ENCODE measurements at places on chromosomes 1 and 21.

- peak overlapping the region; percentile 60 for H3K4me3 ChIP-seq
- no peaks in the 10 kb centered on the region for H3K27me3 ChIP-seq
- peaks cover 11% of the 10 kb centered on the region for H3K4me1 ChIP-seq
- DNase-seq, result peak; percentile 88
Measured at GRCh38 chr1:183234660-183235476, 48.8 kb downstream of the LAMC2 start.

- peak overlapping the region; percentile 9 for H3K4me3 ChIP-seq
- no peaks in the 10 kb centered on the region for H3K27me3 ChIP-seq
- peak; percentile 85 for DNase-seq
- H3K27ac ChIP-seq, result peak overlapping the region; percentile 91
Measured at GRCh38 chr21:28771790-28772501, 220.7 kb downstream of the LTN1 start.

- H3K36me3 ChIP-seq, result no peaks in the 10 kb centered on the region
- peaks cover 14% of the 10 kb centered on the region for H3K4me1 ChIP-seq
- no peaks in the 10 kb centered on the region for H3K27me3 ChIP-seq
- H3K27ac ChIP-seq, result peak overlapping the region; percentile 94
Measured at GRCh38 chr1:174023440-174023839, 1.3 kb upstream of the RC3H1 start.

DNA sequence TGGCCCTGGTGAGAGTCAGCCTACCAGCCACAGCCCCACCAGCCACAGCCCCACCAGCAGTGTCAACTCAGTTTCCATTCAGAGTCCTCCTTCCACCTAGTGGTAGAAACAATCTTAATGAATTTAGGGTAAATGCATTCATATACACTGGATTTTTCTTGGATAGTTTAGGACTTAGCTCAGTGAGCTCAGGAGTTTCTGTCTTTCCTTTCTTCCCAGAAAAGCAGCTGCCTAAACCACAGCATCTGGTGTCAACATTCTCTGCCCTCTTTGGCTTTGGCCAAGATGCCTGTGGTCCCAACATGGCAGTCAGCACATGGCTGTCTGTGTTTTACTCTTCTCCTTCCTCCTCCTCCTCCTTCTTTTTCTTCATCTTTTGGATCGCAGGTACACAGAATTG is 94.0 kb downstream of the CLIC6 start:
- no peaks in the 10 kb centered on the region for H3K36me3 ChIP-seq
- H3K27me3 ChIP-seq, result no peaks in the 10 kb centered on the region
- H3K4me3 ChIP-seq, result no peak overlapping the region
- no peak for DNase-seq
- H3K4me1 ChIP-seq, result no peaks in the 10 kb centered on the region
- no peak overlapping the region for H3K27ac ChIP-seq

DNA sequence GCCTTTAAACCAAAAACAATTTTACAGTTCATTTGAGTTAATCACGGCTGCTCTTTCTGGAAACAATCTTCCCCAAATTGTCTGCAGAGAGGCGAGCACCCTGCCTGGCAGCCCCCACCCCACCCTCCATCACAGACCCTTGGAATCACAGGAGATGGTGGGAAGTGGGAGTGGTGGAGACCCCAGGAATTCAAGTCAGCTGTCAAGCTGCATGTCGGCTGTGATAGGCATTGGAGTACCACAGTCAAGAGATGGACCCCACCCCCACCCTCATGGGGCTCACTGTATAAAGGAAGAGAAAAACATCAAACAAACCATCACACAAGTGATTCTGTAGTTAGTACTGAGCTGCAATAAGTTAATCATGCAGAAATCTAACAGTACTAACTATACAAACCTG is 360.4 kb downstream of the MATN1 start:
- no peak overlapping the region for H3K4me3 ChIP-seq
- no peak overlapping the region for H3K27ac ChIP-seq

- no peaks in the 10 kb centered on the region for H3K36me3 ChIP-seq
- no peaks in the 10 kb centered on the region for H3K4me1 ChIP-seq
- DNase-seq, result no peak
- H3K4me3 ChIP-seq, result no peak overlapping the region
Measured at GRCh38 chr1:34923490-34923889, 6.0 kb downstream of the DLGAP3 start.

- peak; percentile 69 for DNase-seq
- H3K4me3 ChIP-seq, result no peak overlapping the region
- peak overlapping the region; percentile 53 for H3K27ac ChIP-seq
- H3K4me1 ChIP-seq, result peaks cover 12% of the 10 kb centered on the region
- no peaks in the 10 kb centered on the region for H3K36me3 ChIP-seq
Measured at GRCh38 chr1:94757931-94758330, 62.2 kb upstream of the SLC44A3 start.

DNA sequence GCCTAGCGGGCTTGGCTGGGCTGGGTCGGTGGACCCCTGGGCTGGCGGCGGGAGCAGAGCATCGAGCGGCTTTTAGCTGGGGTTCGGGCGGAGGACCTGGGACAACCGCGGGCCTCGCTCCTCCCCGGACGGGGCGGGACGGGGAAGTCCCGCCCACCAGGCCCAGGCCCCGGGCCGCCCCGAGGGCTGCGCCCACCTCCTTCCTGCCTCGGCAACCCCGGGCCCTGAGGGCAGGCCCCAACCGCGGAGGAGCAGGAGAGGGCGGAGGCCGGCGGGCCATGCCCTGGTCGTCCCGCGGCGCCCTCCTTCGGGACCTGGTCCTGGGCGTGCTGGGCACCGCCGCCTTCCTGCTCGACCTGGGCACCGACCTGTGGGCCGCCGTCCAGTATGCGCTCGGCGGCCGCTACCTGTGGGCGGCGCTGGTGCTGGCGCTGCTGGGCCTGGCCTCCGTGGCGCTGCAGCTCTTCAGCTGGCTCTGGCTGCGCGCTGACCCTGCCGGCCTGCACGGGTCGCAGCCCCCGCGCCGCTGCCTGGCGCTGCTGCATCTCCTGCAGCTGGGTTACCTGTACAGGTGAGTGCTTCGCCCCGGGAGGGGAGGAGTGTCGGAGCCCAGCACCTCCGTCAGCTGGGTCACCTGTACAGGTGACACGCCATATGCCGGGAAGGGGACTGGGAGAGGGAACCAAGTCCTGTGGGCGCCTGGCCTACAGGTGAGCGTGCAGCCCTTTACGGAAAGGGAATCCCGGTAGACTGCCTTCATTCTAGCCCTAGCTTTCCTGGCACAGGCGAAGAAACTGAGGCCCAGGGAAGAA is at the start of gene XKR8:
Gene XKR8 (plus strand): TSS at position 182 of the 812 bp plus-strand sequence. CDS start 97 bp downstream, at position 279.
- peaks cover 6% of the 10 kb centered on the region for H3K4me1 ChIP-seq
- peak within 1 kb of the TSS; percentile 74 for H3K4me3 ChIP-seq
- peak; percentile 21 for DNase-seq
- peak within 1 kb of the TSS; percentile 87 for H3K27ac ChIP-seq

DNA sequence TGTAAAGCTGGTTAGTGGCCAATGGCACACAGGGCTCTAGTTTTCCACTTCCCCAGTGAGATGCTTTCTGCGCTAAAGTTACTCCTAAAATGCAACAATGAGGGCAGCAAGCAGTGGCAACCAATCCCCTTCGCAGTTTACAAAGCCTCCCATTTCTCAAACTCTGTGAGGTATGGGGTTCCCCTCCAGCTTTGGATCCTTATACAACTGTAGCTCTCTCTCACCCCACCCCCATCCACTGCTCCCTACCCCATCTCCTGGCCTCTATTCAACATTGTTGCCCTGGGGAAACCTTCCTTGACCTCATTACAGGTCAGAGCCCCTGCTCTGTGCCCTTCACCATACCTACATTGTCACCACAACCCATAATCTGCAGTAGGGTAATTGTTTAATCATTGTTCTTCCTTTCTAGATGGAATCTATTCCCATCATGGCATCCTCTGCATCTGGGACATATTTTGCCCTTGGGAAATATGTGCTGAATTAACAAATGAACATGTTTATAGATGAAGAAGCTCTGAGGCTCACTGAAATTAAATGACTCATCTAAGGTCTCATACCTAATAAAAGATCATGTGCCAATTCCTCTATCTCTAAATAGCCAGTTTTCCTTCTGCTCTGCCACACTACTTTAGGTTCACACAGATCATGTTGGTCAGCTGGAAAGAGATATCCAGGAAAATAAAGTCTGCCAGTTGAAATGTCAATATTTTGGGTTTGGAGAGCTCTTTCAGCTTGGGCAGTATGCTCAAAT is 12.6 kb downstream of the KIAA0040 start:
- H3K36me3 ChIP-seq, result peaks cover 8% of the 10 kb centered on the region
- H3K27me3 ChIP-seq, result no peaks in the 10 kb centered on the region
- DNase-seq, result no peak
- no peak overlapping the region for H3K27ac ChIP-seq

DNA sequence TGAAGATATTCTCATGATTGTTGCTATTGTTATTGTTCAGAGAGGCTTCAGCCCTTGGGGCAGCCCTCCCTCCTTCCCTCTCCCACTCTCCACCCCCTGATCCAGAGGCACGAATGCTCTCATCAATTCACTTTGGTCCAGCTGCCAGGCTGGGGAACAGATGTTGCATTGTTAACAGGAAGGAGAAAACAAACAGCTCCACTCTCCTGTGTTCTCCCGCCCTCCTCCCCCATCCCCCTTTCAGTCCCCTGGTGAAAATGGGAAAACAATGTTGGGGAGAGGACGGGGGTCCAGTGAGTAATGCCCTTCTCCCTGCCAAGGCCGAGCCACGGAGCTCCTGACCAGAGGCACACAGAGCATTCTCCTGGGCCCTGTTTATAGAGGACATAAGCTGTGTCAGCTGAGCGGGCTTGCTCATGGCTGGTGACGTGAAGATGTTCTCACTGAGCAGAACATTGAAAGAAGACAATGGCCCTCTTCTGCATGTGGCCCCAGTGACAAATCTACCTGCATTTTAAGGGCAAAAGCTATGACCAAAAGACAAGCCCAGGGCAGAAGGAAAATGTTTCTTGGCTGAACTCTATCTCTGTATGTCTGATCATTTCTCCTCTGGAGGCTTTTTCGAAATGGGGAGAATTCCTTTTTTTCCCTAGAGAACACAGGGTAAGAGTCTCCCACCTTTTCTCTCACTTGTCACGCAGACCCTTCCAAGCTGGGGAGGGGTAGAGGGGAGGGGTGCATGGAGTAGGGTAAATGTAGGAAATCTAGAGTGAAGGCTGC is 111.7 kb downstream of the GLUL start:
- no peak overlapping the region for H3K27ac ChIP-seq
- DNase-seq, result no peak
- no peaks in the 10 kb centered on the region for H3K4me1 ChIP-seq
- H3K36me3 ChIP-seq, result no peaks in the 10 kb centered on the region

DNA sequence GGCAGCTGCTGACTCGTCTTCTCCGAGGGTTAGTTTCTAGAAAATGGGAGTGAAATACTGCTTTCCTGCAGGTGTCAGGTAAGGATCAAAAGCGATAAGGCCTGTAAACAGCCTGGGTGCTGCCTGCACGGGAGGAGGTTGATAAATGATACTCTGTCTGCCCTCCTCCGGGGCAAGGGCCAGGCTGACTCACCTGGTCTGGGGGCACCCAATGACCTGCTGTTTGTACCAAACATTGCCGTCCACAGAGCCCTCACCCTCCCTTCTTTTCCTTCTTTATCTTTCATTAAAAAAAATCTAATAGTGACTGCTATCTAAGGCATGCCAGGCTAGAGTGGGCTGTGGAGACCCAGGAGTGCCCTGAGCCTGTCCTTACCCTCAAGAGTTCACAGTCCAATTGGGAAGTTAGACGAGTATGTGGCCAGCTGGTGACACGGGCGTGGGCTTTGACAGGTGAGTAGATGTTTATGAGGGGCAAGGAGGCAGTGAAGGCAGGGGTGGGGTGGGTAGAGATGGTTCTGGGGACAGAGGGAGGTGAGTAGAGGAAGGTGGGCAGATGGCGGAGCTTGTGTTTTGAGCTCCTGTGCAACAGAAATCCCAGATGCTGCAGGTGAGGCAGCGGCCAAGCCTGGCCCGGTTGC is 16.2 kb downstream of the EDN2 start:
- no peaks in the 10 kb centered on the region for H3K4me1 ChIP-seq
- DNase-seq, result no peak
- no peaks in the 10 kb centered on the region for H3K36me3 ChIP-seq
- H3K4me3 ChIP-seq, result no peak overlapping the region
- H3K27ac ChIP-seq, result no peak overlapping the region
- no peaks in the 10 kb centered on the region for H3K27me3 ChIP-seq

- DNase-seq, result no peak
- no peak overlapping the region for H3K27ac ChIP-seq
- no peaks in the 10 kb centered on the region for H3K27me3 ChIP-seq
Measured at GRCh38 chr21:31022306-31022705, 16.0 kb downstream of the KRTAP19-8 start.

DNA sequence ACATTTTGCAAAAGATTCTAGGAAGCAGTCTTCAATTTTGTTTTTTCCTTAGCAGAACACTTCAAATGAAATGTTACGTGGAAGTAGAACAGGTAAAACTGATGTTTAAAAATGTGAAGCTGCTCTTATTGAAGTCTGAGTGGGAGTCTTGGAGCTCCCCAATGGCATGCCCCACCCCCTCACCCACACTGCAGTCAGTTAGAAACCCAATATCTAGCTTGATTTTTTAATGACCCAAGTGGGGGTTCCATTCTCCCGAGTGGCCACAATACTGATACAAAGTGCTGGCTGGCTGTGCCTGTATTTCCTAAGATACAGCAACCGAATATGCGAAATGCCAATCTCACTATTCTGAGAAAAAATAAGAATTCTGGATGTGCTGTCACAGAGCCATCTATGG is 31.3 kb downstream of the GPR3 start:
- peak; percentile 25 for DNase-seq
- no peaks in the 10 kb centered on the region for H3K27me3 ChIP-seq
- peaks cover 3% of the 10 kb centered on the region for H3K36me3 ChIP-seq
- peaks cover 12% of the 10 kb centered on the region for H3K4me1 ChIP-seq
- no peak overlapping the region for H3K27ac ChIP-seq
- no peak overlapping the region for H3K4me3 ChIP-seq

DNA sequence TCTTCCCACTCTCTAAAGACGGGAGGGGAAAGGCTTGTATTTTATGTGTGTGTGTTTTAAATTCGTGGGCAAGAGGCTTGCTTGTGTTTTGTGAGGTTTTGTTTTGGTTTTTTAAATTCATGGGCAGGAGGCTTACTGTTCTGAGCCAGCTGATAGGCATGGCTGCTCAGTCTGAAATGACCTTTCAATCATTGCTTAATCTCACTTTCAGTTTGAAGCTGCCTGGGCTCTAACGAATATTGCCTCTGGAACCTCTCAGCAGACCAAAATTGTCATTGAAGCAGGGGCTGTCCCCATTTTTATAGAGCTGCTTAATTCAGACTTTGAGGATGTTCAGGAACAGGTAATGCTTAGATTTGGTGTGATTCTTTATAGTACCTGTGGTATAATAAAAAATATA is 20.3 kb upstream of the TXLNA start:
- DNase-seq, result no peak
- H3K27me3 ChIP-seq, result no peaks in the 10 kb centered on the region
- no peak overlapping the region for H3K4me3 ChIP-seq

- no peaks in the 10 kb centered on the region for H3K27me3 ChIP-seq
- H3K4me1 ChIP-seq, result no peaks in the 10 kb centered on the region
- no peak for DNase-seq
- no peak overlapping the region for H3K27ac ChIP-seq
Measured at GRCh38 chr1:239538239-239538988, 152.0 kb downstream of the CHRM3 start.

- no peaks in the 10 kb centered on the region for H3K27me3 ChIP-seq
- DNase-seq, result no peak
- no peak overlapping the region for H3K27ac ChIP-seq
- no peak overlapping the region for H3K4me3 ChIP-seq
- H3K36me3 ChIP-seq, result no peaks in the 10 kb centered on the region
Measured at GRCh38 chr1:209861242-209861641, 33.5 kb downstream of the UTP25 start.

GRCh38 chr1:59598120-59598440 is 216.7 kb upstream of the HOOK1 start:
- DNase-seq, result no peak
- no peaks in the 10 kb centered on the region for H3K27me3 ChIP-seq
- H3K27ac ChIP-seq, result no peak overlapping the region
- H3K4me3 ChIP-seq, result no peak overlapping the region
- no peaks in the 10 kb centered on the region for H3K36me3 ChIP-seq
